Activated naive CD4-positive, alpha-beta T cell treated with Interleukin-2 at 50 U/mL for 16 hours (primary cell): ENCODE measurements at places on chromosomes 12 and 14.
A peak's percentile ranks its signal among the peaks of the same experiment; 100 is the strongest.

DNA sequence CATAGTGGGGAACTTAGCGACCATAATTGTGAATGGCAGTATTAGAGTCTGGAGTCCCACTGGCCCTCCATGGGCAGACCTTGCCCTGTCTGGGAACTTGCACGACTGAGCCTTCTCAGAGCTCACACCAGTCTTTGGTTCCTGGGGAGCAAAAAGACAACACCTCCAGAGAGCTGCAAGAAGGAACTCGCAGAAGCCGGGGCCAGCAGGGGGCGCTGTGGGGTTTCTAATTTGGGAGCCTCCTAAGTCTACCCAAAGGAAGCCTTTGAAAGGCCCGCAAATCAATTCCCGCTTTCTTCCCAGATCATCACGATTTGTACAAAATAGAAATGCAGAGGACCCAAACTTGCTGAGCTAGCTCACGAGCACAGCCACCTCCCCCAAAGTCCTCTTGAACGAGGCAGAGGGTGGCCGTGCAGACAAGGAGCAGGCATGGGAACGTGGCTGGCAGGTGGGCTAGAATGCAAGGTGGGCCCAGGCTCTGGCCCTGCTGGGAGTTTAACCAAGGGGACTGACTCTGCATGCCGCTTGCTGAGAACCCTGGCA is 46.3 kb upstream of the FBXO21 start:
- peak; percentile 67 for DNase-seq

- DNase-seq, result no peak
These were observed 411.4 kb upstream of the SOX5 start for GRCh38 chr12:24360907-24361306.

DNA sequence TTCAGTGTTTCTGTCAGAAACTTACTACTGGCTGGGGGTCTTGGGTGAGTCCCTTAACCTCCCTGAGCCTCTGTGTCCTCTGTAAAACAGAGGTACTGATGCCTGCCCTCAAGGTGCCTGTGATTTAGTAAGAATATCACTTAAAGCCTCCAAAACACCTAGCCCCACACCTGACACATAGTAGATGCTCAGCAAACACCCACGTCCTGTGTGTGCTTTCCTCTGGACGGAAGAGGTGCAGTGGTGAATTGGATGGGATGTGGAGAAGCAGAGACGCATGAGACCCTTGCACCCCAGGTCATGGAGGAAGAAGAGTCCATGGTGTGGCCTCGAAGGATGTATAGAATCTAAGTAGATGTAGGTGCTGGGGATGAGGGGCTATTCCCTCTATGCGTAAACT is 110.6 kb downstream of the LGMN start:
- DNase-seq, result no peak

DNA sequence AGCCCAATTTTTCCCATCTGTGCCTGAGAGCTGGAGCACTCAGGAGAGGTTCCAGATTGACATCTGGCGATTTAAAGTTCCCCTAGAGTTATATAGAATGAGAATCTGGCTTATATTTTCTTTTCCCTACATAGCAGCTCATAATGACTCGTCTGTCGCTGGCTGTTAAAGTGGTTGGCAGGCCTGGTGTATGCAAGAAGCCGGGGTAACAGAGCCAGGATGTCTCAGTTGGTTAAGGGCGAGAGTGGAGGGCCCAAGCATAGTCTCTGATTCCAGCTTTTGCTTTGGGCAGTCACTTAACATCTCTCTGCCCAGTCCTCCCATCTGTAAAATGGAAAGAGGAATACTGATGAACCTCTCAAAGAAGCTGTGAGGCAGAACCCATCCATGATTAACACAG is 751.6 kb downstream of the NOVA1 start:
- no peak for DNase-seq

DNA sequence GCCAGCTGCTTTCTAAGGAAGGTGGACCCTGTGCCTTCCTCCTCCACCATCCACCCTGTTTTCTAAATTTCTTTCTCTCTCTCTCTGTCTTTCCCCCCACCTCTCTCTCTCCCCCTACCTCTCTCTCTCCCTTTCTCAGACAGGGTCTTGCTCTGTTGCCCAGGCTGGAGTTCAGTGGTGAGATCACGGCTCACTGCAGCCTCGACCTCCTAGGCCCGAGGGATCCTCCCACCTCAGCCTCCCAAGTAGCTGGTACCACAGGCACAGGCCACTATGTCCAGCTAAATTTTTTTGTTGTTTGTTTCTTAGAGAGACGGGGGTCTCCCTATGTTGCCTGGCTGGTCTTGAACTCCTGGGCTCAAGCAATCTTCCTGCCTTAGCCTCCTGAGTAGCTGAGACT is 59.8 kb upstream of the STON2 start:
- no peak for DNase-seq
